Activated T-helper 9 cell treated with anti-CD3 and anti-CD28 coated beads, Interleukin-2, amount 50 U/mL, for 16 hours (primary cell): ENCODE measurements at places on chromosomes 16 and 17.

DNA sequence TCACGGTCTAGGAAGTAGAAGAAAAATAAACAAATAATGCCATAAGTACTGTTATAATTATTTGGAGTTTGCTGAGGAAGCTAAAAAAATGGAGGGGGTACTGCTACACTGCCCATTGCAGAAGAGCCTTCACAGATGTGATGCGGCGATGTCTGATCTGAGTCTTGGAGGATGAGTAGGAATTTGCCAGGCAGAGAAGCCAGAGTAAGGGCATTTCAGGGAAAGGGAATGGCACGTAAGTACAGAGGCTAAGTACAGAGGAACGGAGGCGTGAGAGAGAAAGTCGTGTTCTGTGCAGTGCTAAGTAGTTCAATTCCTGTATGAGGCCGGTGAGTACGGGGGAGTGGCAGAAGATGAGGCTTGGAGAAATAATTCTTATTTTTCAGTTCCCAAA lies 741 bp upstream of the GRB2 start:
- no peak for DNase-seq

GRCh38 chr17:57295526-57296023 lies 39.3 kb downstream of the MSI2 start:
- no peak for DNase-seq

GRCh38 chr17:39069114-39069756 lies 82.2 kb downstream of the PLXDC1 start:
- DNase-seq: no peak

- DNase-seq: no peak
Measured at GRCh38 chr17:29711588-29712385, 89.1 kb upstream of the CORO6 start.

DNA sequence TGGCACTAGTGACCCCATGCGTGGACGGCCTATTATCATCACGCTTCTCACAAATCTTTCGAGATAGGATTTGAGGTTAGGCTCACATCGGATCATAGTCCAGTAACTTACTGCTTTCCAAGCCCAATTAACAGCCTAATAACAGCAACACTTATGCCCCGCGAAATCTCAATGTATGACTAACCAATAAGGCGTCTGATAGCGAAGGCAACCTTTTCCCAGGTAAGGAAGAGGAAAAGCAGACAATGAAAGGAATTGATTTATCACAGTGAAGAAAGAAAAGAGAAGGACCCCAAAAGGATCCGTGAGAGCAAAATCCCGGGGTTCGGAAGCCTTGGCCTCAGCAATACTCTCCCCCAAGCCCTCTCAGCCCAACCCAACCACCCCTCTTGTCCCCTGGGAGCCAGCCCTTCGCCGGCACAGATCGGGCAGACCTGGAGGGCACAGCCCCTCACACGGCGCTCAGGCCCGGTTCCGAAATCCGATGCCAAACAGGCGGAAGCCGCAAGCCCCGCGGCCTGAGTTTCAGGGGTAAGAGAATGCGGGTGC lies 534 bp downstream of the GPATCH8 start:
- DNase-seq: no peak
